A549 (cell line): ENCODE measurements at places on chromosomes 1 and 21. TPM values are rescaled to one million over a fixed set of nuclear protein-coding genes. Genes with fewer than 3 reads are reported as not detected.
A peak's percentile ranks its signal among the peaks of the same experiment; 100 is the strongest.

PODN gene
- not detected in 3 replicates for polyA plus RNA-seq

PADI3 gene
- polyA plus RNA-seq = 0.99 to 1.5 TPM (median 1.4 TPM) in 3 replicates

TRIM67 gene
- 0.23 to 0.50 TPM (median 0.26 TPM) in 3 replicates for polyA plus RNA-seq

IGSF9 gene
- 0.49 to 0.54 TPM (median 0.50 TPM) in 3 replicates for polyA plus RNA-seq

SYCP1 gene
- not detected in 3 replicates for polyA plus RNA-seq

PLEKHA6 gene
- polyA plus RNA-seq = 17.9 to 26.2 TPM (median 23.4 TPM) in 3 replicates

ERICH3 gene
- not detected in 3 replicates for polyA plus RNA-seq

CLDN17 gene
- not detected in 3 replicates for polyA plus RNA-seq

TSPEAR gene
- polyA plus RNA-seq = not detected in 3 replicates

C1orf74 gene
- 2.0 to 2.4 TPM (median 2.4 TPM) in 3 replicates for polyA plus RNA-seq

DNA sequence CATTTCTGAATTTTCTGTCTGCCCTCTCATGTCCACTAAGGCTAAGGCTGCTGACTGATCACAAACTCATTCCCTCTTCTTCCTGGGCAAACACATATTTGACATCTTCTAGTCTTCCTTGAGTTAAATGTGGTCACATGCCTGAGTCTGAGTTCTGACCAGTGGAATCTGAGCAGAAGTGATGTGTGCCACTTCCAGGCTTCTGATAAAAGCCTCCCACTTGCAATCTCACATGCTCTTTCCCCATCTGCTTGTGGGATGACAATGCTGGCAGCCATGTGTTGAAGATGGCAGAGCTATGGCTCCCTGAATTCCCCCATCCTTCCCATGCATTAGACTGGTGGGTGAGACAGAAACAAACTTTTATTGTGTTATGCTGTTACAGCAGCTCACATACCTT lies 149.9 kb upstream of the ZNF648 start:
- DNase-seq = no peak

GRCh38 chr1:15843826-15844572 lies 3.5 kb upstream of the SPEN start:
- DNase-seq = no peak

DNA sequence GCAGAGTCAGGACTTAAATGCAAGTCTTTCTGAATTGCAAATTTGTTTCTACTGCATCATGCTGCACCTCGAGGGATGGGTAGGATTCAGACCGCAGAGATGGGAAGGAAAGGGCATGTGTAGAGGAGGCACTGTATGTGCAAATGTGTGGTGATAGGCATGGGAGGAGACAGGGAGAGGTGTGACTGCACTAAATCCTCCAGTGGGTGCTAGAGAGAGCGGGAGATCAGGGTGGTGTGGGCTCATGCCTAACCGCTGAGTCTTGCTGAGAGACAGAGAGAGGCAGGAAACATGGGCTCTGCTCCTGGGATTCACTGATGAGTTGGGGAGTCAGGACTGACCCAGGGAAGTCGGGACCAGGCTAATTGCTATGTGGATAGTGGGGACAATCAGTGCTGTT lies 61.1 kb downstream of the PTPRU start:
- no peak for DNase-seq

- DNase-seq = no peak
Measured at GRCh38 chr1:189675712-189676244, 801.9 kb downstream of the BRINP3 start.

- DNase-seq = peak; percentile 35
Measured at GRCh38 chr1:153288634-153289275, 24.0 kb downstream of the PGLYRP3 start.

GRCh38 chr1:61300899-61301298 lies 218.5 kb downstream of the NFIA start:
- DNase-seq = no peak

DNA sequence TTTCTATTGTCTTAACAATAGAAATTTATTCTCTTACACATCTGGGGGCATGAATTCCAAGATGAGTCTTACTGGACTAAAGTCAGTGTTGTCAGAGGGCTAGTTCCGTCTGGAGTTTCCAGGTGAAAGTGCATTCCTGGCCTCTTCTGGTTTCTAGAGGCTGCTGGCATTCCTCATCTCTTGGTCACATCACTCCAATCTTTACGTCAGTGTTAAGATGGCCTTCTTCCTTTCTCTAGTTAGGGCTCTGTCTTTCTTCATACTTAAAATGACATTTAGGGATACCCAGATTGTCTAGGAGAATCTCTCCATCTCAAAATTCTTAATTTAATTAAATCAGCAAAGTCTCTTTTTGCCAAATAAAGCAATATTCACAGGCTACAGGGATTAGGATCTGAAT lies 13.3 kb upstream of the PDC start:
- DNase-seq = no peak

- DNase-seq = no peak
Measured at GRCh38 chr21:27173053-27173452, 206.2 kb upstream of the ADAMTS5 start.

- DNase-seq = no peak
Measured at GRCh38 chr1:12130466-12131130, 36.2 kb upstream of the TNFRSF1B start.

- no peak for DNase-seq
Measured at GRCh38 chr21:39079617-39080016, 103.6 kb downstream of the PSMG1 start.
